ENCODE measurements at places on chromosomes 2 and 18. TPM values are rescaled to one million over a fixed set of nuclear protein-coding genes. Genes with fewer than 3 reads are reported as not detected.

Gene HOXD9
- total RNA-seq, result 2.4 TPM

Gene SCG2
- total RNA-seq, result not detected

Gene KCNG2
- total RNA-seq, result 0.66 TPM

Gene VRK2
- 34.0 TPM for total RNA-seq

Gene FBXO15
- total RNA-seq, result 0.73 TPM

Gene NT5DC4
- total RNA-seq, result not detected

Data from breast epithelium (tissue), 4 donors.